Stomach (tissue), 19 donors: ENCODE measurements at places on chromosomes 1 and 21. TPM values are rescaled to one million over a fixed set of nuclear protein-coding genes. Genes with fewer than 3 reads are reported as not detected.

DNA sequence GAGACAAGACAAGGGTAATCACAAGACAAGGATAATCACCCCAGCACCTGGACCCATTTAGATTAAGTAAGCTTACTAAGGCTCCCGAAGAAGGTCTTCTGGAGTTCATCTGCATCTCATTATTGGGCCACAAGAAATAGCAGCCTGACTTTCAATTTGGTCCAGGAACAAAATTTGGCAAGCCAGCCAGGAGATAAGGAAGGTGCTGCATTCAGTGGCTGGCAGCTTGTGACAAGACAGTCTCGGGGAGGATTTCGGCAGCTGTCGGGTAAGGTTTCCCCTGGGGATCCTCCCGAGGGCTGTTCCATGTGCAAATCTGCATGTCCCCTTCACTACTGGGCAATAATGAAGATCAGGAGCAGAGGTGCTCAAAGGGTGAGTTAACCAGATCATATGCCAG is 195.2 kb downstream of the FCRL5 start:
- no peak overlapping the region for H3K4me3 ChIP-seq
- H3K36me3 ChIP-seq, result no peaks in the 10 kb centered on the region
- DNase-seq, result no peak
- peaks cover 7% of the 10 kb centered on the region for H3K4me1 ChIP-seq
- no peak overlapping the region for H3K27ac ChIP-seq
- H3K27me3 ChIP-seq, result no peaks in the 10 kb centered on the region

The CAPZA1 gene
- total RNA-seq, result 15.8 TPM

DNA sequence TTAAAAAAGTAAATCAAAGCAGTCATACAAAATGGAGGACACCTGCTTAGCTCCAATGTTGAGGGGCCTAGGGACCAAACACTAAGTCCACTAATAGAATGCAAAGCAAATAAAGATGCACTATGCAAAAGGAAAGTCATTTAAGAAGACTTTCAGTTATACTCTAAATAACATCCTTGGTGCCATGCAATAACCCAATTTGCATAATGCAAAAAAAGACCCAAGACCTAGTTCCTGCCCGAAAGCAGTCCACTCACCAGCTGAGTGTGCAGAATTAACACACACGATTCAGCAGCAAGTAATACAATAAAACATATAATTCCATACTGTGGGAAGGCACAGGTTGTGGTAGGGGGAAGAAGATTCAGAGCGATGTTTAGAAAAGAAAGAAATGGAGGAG is 101.8 kb downstream of the TGFBR3 start:
- no peak overlapping the region for H3K27ac ChIP-seq
- H3K4me1 ChIP-seq, result peaks cover 11% of the 10 kb centered on the region
- H3K4me3 ChIP-seq, result no peak overlapping the region
- no peaks in the 10 kb centered on the region for H3K27me3 ChIP-seq

The FNBP1L gene
- 15.6 TPM for total RNA-seq

The DNASE2B gene
- not detected for total RNA-seq
